Stomach (tissue), 19 donors: ENCODE measurements at places on chromosomes 3 and 15. TPM values are rescaled to one million over a fixed set of nuclear protein-coding genes. Genes with fewer than 3 reads are reported as not detected.

The MCTP2 gene
- total RNA-seq: 62.4 TPM

GRCh38 chr3:151318313-151318712 lies 1.7 kb upstream of the GPR87 start:
- DNase-seq: no peak

The TAGLN3 gene
- not detected for total RNA-seq

The FBXW12 gene
- not detected for total RNA-seq

GRCh38 chr3:129195731-129196256 lies 12.1 kb upstream of the CNBP start:
- DNase-seq: no peak

The GABRR3 gene
- not detected for total RNA-seq

The IL16 gene
- 13.3 TPM for total RNA-seq

The FSIP1 gene
- 0.43 TPM for total RNA-seq

- DNase-seq: no peak
Observed at GRCh38 chr15:67070150-67070549, 4.7 kb downstream of the SMAD3 start.

The ASB14 gene
- total RNA-seq: not detected

The OIP5 gene
- total RNA-seq: not detected

GRCh38 chr15:45156744-45157455 lies 27.1 kb downstream of the DUOX1 start:
- DNase-seq: no peak

DNA sequence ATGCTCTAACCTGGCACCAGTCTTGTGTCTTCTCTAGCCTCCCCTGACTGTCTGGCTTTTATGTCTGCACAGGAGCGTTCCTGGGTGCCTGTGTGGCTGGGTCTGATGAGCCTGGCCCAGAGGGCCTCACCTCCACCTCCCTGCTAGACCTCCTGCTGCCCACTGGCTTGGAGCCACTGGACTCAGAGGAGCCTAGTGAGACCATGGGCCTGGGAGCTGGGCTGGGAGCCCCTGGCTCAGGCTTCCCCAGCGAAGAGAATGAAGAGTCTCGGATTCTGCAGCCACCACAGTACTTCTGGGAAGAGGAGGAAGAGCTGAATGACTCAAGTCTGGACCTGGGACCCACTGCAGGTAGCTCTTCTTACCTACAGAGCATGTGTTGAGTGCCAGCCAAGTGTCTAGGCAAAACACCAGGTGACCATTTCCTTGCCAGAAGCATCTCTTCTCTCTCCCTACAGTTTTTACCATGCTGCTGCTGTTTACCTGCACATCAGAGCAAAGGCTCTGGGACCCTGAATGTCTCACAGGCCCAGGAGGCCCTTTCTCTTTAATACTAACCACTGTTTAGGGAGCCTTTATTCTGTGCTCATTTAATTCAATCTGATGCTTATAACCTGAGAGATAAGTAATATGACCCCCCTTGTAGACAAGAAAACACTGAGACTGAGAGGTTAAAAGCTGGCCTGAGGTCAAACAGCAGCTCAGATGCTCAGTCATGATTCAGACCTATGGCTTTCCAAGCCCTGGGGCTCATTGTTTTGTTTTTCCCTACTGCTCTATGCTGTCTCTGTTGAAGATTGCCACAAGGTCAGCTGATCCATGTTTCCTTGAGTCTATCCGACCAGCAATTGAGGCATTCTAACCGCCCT lies 10.4 kb downstream of the PODXL2 start:
- DNase-seq: no peak

The LIPC gene
- 0.58 TPM for total RNA-seq

DNA sequence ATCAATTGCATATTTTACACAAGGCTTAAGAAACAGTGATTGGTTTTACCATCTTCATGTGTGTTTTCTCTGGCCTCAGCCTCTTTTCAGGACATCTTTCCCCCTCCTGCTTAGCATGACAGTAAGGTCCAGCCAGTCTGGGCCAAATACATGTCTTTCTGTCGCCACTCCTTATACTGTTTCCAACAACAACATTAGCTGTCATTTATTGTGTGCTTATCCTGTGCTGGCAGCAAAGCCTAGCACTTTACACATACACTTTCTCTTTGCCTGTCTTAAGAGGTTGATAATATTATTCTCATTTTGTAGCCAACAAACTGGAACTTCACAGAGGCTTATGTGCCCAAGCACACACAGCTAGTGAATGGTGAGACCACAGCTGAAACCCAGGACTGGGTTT lies 37.8 kb downstream of the B3GALNT1 start:
- no peak for DNase-seq

The ADAMTS7 gene
- 6.2 TPM for total RNA-seq

DNA sequence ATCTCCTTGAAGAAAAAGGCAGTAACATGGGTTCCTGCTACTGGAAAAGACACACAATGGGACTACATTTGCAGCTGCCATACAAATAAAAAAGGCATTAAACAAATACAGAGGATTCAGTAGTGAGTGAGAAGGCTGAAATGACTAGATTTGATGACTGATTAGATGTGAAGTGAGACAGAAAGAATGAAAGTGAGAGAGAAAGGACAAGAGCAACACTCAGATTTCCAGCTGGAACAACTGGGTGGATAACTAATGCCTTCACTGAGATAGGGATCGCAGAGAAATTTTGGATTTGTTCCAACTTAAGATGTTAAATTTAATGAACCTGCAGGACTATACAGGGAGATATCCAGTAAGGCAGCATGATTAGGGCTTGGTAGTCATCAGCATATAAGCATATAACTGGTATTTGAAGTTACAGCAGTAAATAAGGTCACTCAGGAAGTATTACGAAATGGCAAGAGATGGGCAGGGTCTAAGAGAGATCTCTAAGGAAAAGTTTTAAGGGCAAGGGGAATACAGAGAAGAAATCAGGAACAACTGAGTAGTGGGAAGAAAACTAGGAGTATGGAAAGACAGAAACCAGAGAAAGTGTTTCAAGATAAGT lies 8.2 kb downstream of the OSBPL11 start:
- DNase-seq: no peak

The RHOV gene
- total RNA-seq: 1.8 TPM

- DNase-seq: no peak
Observed at GRCh38 chr3:152376351-152377183, 107.8 kb downstream of the MBNL1 start.

- DNase-seq: no peak
Observed at GRCh38 chr3:195043607-195044339, 227.2 kb downstream of the XXYLT1 start.

DNA sequence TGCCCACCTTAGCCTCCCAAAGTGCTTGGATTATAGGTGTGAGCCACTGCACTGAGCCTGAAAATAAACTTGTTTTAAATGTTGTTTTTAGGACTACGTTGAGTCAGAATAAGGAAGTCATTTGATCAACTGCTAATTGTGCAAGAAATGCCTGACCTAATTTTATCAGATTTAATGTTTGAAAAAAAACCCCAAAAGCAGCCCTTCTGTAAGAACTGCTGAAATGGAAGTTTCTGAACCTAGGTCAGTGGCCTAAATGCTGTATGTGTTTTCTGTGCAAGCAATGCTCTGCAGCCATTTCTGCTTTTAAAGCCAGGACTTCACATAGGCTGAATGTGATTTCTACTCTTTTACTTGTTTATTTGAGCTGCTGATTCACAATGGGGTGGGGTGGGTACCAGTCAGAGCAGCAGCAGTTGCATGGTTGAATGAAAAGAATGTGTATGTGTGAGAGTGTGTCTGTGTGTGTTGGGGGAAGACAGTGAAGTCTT lies 6.6 kb downstream of the GPX1 start:
- DNase-seq: no peak

DNA sequence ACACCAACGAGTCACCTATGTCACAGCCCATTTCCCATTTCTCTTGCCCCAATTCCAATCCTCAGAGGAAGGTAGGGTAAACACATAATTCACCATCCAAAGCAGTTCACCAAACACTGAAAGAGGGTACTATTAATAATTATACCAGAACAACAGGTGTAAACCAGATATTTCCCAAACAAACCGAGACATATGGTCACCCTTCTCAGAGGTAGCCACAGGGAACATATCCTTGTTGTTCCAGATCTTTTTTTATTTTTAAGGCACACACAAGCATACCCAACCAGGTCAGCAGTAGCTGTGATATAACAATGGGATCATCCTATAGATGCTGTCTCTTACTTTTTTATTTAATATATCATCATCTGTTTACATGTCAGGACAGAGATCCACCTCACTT lies 24.7 kb downstream of the MAGI1 start:
- no peak for DNase-seq

DNA sequence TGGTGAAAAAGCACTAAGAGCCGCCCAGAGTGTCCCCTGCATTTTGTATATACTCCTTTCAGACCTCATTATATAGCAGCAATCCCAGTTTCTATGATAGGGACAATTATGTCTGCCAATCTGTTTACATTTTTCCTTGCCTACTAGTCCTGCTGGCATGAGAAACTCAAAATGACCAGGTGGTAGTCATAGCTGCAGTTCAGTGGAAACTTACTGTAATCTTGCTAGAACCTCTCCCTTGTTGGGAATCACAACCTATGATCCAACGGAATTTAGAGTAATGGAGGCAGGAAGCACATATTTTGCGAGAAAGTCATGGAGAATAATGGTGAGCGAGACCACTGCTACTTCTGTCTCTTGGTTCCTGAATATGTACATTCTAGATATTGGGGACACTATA lies 28.6 kb upstream of the MINAR1 start:
- DNase-seq: no peak

The CCR3 gene
- 8.9 TPM for total RNA-seq

- no peak for DNase-seq
Observed at GRCh38 chr3:79871656-79872055, 103.9 kb upstream of the ROBO1 start.

The ACAA1 gene
- total RNA-seq: 80.4 TPM

- no peak for DNase-seq
Observed at GRCh38 chr3:159904455-159904854, 84.2 kb upstream of the IL12A start.

- peak; percentile 66 for DNase-seq
Observed at GRCh38 chr15:74892313-74892712, 2.5 kb downstream of the MPI start.

- no peak for DNase-seq
Observed at GRCh38 chr3:194760494-194761137, 74.9 kb downstream of the FAM43A start.

The PLXNB1 gene
- 874 TPM for total RNA-seq

- DNase-seq: no peak
Observed at GRCh38 chr3:184058029-184058428, 5.2 kb downstream of the HTR3C start.

GRCh38 chr3:179853176-179853575 lies 183.6 kb downstream of the PEX5L start:
- DNase-seq: no peak

GRCh38 chr15:38557921-38558320 lies 6.7 kb downstream of the RASGRP1 start:
- DNase-seq: no peak

- DNase-seq: no peak
Observed at GRCh38 chr3:159645874-159646273, 342.8 kb upstream of the IL12A start.

The CHD2 gene
- total RNA-seq: 339 TPM

GRCh38 chr3:180142041-180142440 lies 105.3 kb upstream of the PEX5L start:
- DNase-seq: no peak
